H9 (cell line): ENCODE measurements at places on chromosomes 12 and 14.

DNA sequence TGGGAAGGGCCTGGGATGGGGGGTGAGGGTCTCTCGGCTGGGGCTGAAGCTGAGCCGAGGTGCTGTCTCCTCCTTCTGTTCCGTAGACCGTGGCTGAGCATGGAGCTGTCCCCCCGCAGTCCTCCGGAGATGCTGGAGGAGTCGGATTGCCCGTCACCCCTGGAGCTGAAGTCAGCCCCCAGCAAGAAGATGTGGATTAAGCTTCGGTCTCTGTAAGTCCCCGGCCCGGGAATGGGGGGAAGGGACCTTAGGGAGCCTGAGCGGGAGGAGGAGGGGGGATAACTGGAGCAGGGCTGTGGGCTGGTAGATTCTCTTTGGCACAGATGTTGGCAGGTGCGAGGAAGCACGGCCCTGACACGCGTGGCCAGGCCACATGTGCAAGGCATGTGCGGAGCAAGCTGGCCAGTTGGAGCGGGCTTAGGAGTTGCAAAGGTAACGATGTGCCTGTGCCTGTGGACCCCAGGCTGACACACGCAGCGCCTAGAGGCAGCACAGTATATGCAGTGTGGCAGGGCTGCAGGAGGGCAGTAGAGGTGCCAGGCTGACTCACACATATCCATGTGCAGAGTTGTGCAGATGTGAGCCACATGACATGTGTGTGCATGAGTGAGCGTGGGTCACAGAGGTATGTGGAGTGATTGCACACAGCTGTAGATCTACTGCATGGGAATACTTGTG is 512 bp downstream of the PDE1B start:
- no peak for DNase-seq

DNA sequence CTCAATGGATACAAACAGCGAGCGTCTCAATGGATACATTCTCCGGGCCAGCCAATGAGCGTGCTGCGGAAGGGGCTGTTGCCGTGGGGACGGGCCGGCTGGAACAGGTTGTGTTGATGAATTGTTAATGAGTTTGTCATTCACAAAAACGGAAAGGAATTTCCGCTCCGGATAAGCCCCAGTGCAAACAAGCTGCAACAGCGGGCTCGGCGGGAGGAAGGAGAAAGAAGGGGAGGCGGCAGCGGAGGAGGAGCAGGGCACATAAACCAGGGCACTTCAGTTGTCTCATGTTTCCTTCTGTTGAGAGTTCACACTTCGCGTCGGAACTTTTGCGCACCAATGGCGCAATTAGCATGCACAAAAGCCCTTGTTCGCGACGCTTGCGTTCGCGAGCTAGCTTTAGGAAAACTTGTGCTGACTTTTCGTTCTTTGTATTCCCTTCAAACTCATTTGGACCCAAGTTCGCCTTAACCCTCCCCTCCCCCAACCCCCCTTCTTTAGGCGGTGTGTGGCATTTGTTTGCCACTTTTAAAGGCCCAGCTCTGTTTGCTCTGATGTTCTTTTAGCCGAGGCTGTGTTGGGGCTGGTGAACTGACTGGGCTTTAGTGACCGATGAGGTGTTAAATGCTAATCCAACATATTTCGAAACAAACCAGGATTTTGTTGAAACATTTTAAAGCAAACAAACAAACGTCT is at the start of gene DUSP6:
Gene DUSP6 (minus strand): TSS at position 10 of the 696 bp plus-strand sequence. CDS start 462 bp downstream, outside the sequence.
- peak; percentile 99 for DNase-seq

GRCh38 chr12:22377731-22378496 is 43.4 kb upstream of the ST8SIA1 start:
- DNase-seq = no peak

- peak; percentile 100 for DNase-seq
These were observed at the start of gene MAP3K9 for GRCh38 chr14:70809225-70810219. Gene MAP3K9 (minus strand): TSS chr14:70809513. CDS start chr14:70809171, 342 bp downstream.

GRCh38 chr12:43291516-43291915 is 260.5 kb downstream of the ADAMTS20 start:
- no peak for DNase-seq

DNA sequence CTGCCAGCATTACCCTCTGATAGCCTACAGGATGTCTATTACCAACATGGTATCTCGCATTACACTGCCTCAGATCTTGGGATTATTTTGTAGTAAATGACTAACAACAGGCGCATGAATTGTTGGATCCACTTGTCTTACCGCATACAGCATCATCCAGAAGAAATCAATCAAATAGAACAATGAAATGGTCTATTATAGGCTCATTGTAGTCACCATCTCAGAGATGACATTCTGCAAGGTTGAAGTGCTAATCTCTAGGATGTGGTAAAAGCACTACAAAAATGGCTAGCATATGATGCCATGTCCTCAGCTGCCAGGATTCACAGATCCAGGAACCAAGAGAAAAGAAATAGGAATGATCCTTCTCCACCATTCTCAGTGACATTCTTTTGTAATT is 52.0 kb downstream of the WASHC3 start:
- no peak for DNase-seq

GRCh38 chr12:91381309-91381804 is 198.7 kb upstream of the DCN start:
- DNase-seq = peak; percentile 93

GRCh38 chr12:78746001-78746400 is 118.6 kb upstream of the SYT1 start:
- DNase-seq = no peak

DNA sequence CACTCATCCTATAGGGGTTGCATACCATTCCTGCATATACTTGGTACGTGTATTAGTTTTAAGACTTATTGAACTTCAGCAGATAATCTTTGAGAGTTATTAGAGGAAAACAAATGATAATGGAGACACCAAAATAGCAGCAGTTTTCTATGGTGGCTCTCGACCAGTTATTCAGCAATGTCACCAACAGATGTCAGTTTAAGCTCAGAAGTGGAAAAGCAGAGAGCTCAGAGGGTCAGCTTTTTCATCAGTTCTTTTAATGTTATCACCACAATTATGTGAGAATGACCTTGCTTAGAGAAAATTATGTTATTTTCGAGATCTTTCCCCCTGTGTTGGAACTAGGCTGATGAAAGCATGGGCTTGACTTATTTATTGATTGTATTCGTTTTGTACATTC is 32.0 kb downstream of the PTPN11 start:
- no peak for DNase-seq

DNA sequence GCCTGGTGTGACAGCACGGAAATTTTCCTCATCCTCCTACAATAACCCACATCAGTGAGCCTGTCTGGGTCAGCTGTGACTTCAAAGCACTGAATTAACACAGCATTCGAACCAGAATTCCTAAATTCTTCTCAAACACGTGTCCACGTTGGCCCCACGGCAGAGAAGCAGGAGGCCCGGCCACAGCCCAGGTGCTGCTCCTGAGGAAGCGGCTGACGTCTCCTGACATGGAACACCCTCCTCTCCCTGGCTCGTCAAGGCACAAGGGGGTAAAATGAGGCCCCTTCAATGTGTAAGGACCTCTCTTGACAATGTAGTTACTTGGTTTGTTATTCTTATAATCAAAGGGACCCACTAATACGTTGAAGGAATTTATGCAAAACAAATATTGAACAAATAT is 156.3 kb upstream of the GSC start:
- no peak for DNase-seq

- DNase-seq = no peak
These were observed 741.7 kb downstream of the VRK1 start for GRCh38 chr14:97538749-97539410.

- DNase-seq = no peak
These were observed 325.4 kb upstream of the SFSWAP start for GRCh38 chr12:131385313-131386166.

- peak; percentile 62 for DNase-seq
These were observed 83.7 kb downstream of the PHETA1 start for GRCh38 chr12:111285200-111285599.

DNA sequence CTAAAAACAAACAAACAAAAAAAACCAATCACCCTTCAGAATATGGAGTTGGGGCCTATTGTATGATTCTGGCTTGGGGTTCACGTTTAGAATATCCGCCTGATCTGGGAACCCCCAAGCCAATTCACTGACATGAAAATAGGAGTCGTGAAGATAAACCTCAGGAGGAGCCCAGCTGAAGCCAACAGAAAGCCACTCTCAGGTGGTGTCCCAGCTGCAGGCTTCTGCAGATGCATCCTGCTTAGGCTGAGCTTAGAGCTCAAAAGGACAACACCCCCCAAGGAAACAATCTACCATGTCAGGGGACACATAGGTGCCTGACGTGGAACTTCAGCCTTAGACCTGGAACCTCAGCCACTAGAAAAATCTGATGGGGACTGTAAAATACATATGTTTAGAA is 51.9 kb downstream of the SYNE3 start:
- DNase-seq = no peak

GRCh38 chr14:30330445-30330844 is 228.5 kb upstream of the G2E3 start:
- no peak for DNase-seq

- no peak for DNase-seq
These were observed 211.5 kb downstream of the SLC41A2 start for GRCh38 chr12:104746467-104747088.

DNA sequence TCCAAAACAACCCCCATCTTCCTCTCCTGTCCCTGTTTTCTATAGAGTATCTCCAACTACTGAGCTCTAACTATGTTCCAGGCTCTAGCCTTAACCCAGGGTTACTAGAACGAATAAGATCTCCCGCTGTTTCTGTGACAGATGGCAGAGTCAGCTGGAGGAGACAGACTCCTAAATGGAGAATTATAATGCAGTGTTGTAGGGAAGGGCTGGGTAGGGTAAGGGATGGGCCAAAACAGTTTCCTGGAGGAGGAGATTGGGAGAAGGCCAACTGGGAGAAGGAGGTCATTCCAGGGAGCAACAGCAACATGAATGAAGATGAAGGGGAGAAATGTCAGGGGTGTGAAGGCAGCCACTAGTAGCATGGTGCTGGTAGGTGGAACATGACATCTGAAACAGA is 73.4 kb upstream of the ANO4 start:
- no peak for DNase-seq

GRCh38 chr12:34395056-34396005 is 373.0 kb downstream of the ALG10 start:
- peak; percentile 8 for DNase-seq

DNA sequence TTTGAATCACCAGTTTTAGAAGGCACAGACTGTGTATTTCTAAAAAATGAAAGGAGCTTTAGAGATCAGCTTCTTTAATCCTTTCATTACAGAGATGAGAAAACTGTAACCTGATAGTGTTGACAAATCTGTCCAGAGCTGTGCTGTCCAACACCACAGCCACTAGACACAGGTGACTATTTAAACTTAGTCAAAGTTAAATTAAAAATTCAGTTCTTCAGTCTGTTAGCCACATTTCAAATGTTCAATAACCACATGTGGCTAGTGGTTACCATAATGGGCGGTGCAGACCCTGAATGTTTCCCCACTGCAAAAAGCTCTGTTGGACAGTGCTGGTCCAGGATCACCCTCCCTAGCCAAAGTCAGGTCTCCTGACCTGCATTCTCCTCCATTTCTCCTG is 21.6 kb downstream of the DAD1 start:
- no peak for DNase-seq

DNA sequence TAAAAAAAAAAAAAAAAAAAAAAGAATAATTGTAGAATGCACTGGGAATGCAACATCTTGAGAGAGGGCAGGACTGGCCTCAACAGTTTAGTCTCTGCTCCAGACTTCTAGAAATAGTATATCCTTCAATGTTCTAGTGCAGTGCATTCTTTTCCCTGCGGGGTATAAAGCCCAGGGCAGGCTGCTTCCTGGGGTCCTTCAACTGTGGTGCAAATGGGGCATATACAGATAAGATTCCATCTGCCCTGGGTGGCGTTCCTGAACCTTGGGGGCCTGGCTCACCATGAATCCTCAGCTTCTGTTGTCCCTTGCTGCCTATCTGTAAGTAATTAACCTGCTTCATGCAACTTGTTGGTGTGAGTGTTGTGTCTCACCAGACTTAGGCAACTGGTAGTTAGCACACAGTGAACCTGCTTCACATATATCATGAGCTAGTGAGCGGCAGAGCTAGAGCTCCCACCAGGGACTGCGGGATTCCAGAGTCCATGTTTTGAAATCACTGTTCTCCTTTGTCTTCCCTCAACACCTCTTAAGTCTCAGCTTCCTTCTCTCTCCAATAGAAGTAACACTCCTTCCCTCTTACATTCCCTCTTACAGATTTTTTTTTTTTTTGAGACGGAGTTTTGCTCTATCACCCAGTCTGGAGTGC is 177.6 kb downstream of the SUDS3 start:
- DNase-seq = no peak

DNA sequence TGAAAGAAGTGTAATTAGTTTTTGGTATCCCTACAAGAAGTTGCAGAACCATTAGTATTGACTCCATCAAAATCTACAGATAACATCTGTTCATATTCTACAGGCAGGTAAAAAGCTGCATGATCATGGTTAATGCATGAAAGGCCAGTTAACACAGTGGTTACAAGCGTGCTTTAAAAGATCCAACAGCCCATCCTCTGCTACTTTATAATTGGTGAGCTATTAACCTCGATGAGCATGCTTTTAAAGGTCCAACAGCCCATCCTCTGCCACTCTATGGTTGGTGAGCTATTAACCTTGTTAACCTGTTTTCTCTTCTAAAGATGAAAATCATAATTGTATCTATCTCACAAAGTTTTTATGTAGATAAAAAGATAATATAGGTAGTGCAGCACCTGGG is 289.3 kb downstream of the DUSP6 start:
- no peak for DNase-seq
